LNCaP clone FGC (cell line): ENCODE measurements at places on chromosomes 3 and 15.

GRCh38 chr15:47339800-47340570 is 377.3 kb upstream of the SEMA6D start:
- no peak for DNase-seq

GRCh38 chr3:73664389-73664788 is 39.6 kb upstream of the PDZRN3 start:
- DNase-seq = no peak

GRCh38 chr15:55253580-55253979 is 36.0 kb downstream of the RAB27A start:
- no peak for DNase-seq

- no peak for DNase-seq
Measured at GRCh38 chr3:124318014-124318413, 326.1 kb upstream of the ROPN1 start.

- no peak for DNase-seq
Measured at GRCh38 chr15:31782951-31783350, 247.4 kb upstream of the CHRNA7 start.

GRCh38 chr3:143648708-143649107 is 199.6 kb downstream of the SLC9A9 start:
- DNase-seq = no peak

- no peak for DNase-seq
Measured at GRCh38 chr15:66866656-66867055, 164.6 kb downstream of the SMAD6 start.
